ENCODE measurements at places on chromosomes 2 and 18.

DNA sequence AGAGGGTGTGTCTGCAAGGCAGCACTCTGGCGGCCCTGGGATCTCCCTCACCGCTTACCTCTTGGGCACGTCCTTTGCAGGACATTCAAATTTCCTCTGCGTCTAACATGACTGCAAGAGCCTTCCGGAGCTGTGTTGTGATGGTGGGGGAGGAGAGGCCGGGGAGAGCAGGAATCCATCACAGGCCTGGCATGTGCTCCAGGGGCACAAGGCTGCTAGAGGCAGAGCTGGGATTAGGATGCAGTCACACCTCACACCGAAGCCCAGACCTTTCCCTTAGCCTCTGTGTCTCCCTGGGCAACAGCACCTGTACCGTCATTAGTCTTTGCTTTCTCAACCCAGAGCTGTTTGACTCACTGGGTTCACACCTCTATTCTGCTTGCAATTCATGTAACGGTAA is 111.3 kb downstream of the CMPK2 start:
- DNase-seq = no peak

GRCh38 chr2:120606280-120606679 is 129.4 kb upstream of the GLI2 start:
- DNase-seq = no peak

DNA sequence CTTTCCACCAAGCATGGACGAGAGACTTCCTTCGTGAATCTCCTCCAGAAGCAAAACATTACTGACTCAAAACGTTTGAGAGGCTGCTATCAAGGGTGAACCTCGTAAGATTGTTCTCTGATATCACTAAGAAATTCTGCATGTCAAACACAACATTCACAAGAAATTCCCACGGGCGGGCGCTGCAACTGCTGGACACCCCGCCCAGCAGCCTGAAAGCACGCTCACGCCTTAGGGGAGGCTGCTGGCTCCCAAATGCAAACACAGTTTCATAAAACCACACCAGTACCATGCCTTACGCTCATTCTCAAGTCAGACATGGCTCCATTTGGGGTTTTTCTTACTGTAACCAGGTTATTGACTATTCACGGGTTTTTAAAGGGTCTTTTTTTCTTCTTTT is 39.0 kb downstream of the MBP start:
- DNase-seq = no peak

GRCh38 chr2:47288864-47289263 is 114.1 kb upstream of the MSH2 start:
- no peak for DNase-seq

DNA sequence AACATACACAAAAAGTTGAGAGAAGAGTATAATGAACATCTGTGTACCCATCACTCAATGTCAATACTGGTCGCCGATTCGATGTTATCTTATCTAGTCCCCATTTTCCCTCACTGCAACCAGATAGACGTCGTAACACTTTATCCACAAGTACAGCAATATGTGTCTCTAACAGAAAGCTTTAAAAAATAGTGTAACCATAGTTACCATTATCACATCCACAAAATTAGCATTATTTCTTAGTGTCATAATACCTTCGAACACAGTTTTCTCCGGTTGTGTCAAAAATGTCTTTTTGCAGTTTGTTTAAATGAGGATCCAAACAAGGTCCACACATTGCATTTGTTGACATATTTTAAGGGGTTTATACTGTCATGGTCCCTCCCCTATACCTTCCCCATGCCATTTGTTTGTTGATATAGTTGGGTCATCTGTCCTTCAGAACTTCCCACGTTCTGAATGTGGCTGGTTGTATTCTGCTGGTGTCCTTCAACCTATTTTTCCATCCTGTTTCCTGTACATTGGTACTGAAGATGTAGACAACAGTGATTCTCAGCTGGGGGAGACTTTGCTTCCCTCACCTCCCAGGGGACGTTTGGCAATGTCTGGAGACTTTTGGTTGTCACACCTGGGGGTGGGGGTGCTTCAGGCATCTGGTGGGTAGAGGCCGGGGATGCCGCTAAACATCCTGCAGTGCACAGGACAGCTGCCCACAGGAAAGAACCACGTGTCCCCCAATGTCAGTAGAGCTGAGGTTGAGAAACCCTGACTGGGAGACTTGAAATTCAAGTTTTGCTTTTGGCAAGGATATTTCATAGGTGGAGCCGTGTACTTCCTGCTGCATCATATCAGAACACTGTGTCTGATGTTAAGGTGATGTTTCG is 72.7 kb upstream of the SPRED2 start:
- DNase-seq = no peak

DNA sequence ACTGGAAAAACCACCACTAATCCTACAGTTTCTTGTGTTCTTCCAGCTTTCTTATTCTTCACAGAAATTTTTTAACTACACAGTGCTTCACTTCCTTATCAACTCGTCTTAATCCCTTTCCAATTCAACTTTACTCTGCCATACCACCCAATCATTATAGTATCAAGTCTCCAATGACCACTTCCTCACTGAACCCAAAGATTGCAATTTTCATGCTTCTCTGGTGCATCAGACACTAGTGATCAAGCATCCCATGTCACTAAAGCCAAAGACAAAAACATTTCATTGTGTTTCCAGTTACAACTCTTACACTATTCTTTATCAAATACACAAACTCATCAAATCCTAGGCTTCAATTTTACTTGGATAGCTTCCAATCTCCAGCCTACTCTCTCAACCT is 9.5 kb downstream of the CHAC2 start:
- DNase-seq = no peak

GRCh38 chr2:144014103-144014502 is 505.8 kb downstream of the ZEB2 start:
- DNase-seq = no peak

- no peak for DNase-seq
Measured at GRCh38 chr2:167834707-167835106, 412.7 kb downstream of the STK39 start.

GRCh38 chr2:229372207-229372606 is 101.1 kb upstream of the PID1 start:
- no peak for DNase-seq

DNA sequence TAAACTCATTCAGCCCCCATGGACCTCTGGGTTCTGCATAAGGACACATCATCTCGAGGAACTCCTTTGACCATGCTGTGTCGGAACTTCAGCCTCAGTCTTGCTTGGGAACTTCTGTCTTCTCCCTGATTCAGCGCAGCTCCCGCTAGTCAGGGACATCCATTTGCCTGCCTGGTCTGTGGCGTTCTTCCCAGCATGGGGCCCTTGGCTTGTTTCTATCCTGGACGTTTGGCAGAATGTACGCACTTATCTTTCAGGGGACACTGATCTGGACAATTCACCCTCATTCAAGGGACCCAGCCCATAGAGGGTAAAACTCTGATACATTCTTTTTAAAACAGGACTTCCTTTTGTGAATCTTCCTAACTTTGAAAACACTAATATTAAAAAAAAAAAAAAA is 75.8 kb upstream of the WIPF1 start:
- DNase-seq = no peak

GRCh38 chr2:235577404-235578330 is 83.8 kb downstream of the AGAP1 start:
- DNase-seq = no peak

DNA sequence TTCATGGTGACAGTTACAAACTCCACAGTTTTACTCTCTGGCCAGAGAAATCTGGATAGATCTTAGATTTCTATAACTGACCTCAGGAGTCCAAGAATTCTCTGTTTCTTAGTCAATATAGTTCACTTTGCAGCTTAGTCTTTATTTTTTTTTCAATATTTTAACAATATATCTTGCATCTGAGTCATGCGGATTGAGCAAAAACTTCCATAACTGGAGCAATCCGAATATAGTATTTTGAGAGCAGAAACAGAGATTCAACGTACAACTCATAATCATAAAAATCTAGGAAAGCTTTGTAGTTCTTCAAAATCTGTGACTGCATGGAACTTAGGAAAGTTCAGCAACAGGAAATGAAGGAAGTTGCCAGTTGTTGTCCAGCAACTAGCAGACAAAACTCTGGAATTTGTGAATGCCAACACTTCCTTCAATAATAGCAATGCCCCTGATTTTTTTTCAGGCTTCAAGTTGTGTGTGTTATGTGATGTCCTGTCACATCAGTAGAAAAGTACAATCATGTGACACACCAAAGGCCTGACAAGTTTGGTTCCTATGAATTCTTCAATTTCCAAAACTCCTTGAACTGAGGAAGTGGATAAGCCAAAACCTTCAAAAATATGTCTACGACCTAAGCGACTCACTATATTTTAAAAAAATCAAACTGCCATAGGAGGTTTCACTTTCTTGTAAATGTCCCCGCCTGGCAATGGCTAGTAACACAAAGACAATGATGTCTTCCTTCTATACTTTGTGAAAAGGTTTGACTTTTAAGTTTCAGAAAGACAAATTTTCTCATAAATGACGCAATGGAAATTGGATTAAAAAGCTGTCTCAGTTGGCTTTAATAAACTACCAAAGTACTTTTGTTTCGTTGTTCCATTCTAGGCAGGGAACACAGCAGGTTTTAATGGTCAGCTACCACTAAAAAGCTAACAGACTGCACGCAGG is 510.6 kb downstream of the ERBB4 start:
- no peak for DNase-seq

DNA sequence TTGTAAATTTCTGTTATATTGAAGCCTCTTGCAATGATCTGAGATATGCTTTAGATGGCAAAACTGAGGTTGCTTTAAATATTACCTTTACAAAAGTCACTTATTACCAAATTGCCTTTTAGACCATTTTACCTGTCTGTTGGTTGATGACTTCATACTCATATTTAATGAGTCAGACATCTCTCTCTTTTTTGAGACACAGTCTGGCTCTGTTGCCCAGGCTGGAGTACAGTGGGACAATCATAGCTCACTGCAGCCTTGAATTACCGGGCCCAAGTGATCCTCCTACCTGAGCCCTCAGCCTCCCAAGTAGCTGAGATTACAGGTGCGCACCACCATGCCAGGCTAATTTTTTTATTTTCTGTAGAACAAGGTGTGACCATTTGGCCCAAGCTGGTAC is 11.5 kb upstream of the PPP4R3B start:
- DNase-seq = no peak

DNA sequence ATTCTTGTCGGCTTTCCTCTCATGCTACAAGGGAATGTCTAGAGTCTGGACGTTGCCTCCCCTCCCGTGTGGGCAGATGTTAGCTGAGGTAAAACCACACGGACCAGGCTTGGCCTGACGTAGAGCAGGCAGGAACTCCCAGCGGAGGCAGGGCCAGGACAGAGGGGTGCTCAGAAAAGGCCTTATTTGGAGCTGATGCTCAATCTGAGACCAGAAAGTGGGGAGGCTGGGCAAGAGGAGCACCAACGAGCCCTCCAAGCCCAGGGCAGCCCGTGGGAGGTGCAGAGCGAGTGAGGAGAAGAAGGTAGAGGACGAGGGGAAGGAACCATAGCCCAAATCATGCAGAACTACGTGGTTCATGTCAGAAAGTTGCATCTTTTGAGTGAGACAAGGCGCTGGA is 9.0 kb downstream of the TEX51 start:
- DNase-seq = no peak

DNA sequence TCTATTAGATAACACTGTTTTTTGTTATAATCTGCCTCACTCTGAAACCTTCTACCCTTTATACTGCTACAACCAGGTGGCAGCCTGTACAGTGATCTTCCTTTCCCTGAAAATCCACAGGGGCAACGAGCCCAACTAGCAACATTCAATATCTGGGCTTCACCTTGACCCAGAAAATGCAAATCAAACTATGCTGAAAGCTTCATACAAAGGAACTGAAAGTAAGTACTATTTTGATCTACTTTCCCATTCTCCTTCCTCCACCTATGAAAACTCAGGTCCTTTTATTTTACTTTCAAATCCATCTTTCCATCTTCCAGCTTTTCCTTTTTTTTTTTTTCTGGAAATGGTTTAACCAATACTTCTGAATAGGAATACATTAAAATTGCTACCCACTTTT is 175.8 kb upstream of the CCDC150 start:
- no peak for DNase-seq

GRCh38 chr2:5501807-5502206 is 190.4 kb upstream of the SOX11 start:
- DNase-seq = no peak

DNA sequence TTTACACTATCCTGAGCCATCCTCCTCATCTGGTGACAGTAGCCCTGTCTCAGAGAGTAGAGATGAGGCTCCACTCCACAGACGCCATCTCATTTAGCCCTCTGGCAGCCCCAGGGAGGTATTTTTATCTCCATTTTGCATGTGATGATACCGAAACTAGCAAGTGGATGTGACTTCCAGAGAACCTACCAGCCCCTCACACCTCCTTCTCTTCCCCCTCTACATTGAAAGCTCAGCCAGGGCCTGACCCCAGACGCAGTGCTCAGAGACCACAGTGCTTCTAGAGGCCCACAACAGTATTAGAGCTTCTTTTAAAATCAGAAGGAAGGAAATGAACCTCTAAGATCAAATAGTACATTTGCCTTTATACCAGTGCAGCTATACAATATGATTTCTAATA is 8.3 kb downstream of the GYPC start:
- no peak for DNase-seq

DNA sequence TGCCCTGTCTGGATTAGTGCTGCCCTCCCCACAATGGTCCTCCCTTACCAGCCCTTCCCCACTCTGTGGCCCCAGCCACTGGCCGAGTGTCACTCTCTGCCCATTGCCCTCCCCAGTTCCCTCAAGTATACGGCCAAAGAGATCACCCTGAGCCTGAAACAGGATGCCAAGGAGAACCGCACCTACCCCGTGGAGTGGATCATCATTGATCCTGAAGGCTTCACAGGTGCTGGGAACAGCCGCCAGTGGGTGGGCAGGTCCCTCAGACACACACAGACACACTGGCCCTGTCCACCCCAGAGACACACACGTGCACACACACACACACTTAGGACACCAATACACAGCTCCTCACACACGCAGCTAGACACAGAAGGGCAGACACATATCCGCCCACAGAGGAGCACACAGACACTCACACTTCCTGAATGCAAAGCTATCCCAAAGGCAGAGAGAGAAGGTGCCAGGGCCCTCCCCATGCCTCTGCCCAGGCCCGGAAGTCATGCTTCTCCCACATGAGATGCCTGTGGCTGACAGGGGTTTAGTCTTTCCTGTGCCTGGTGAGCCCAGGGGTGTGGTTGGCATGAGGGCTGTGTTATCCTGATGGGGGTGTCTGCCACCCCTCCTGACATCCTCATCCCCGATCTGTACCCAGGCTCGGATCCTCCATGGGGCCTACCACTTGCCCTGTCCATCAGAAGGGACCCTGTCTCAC is 2.9 kb downstream of the CHRND start:
- no peak for DNase-seq

GRCh38 chr18:9753846-9754245 is 45.7 kb downstream of the RAB31 start:
- no peak for DNase-seq

- DNase-seq = no peak
Measured at GRCh38 chr2:44740678-44741077, 200.8 kb upstream of the SIX3 start.

- peak; percentile 7 for DNase-seq
Measured at GRCh38 chr2:174697255-174697654, 67.0 kb downstream of the CHRNA1 start.

DNA sequence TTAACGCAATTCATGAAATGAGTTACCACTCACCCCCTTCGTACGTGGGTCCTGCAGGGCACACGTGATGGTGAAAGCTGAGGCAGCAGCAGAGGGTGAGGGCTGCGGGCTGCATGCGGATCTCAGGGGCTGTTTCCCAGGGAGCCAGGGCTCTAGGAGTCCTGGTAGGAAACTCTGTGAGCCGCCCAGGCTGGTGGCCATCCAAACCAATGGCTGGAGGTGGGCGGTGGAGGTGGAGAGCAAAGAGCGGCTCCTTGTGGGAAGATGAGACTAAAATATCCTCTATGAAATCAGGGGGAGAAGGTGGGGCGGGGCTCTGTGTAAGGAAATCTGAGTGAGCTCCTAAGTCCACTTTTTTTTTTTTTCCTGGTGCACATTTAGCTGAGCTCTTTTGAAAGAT is 120.1 kb upstream of the SLC1A4 start:
- DNase-seq = no peak
